ENCODE measurements at places on chromosomes 1 and 21.

GRCh38 chr1:33330361-33330890, 9.5 kb upstream of the A3GALT2 start:
- no peak for DNase-seq

DNA sequence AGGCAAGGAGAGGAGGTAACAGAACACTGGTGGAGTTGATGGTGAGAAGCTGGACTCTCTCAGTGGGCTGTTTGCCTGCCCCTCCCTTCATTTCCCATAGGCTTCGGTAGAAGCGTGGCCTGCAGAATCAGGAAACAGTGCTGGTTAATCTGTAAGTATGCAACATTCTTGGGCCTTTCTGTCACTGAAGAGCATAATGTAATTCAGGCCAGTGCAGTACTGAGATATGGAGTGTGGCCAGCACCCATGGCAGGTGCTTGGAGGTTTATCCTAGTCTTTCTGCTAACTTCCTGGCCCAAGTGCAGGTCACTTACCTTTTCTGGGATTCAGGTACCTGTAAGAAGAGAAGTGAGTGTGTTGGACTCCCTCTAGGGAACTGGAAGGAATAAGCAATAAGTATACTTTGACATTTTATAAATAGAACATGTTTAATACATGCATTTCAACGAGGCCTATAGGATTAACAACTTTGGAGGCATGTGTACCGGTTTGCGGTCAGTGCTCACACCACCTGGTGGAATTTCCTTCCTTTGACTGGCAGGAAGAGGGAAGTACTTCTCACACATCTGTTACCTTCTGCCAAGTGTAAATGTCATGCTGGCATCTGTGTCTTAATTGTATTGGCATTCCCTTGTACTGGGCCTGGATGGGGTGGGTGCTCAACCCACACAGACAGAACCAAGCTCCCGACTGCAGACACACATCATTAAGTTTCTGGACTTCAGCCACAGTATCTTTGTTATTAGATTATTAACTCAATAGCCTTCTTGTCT, 105.5 kb downstream of the KIF26B start:
- no peak for DNase-seq

DNA sequence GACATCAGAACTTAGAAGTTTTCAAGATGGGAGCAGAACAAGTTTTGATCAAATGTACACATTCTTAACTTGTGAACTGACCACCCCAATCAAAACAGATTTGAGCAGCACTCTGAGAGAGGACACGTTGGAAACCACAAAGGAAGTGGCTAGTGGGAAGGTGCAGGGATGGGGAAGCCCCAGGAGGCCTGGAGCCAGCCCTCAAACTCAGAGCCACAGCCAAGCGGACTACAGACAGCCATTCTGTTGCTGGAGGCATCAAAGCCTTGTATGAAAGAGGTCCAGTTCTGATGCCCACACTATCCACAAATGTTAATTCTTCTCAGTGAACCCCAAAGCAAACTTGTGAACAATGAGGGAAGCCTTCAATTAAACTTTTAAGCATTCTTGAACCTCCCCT, 143.6 kb upstream of the RAB4A start:
- no peak for DNase-seq

- DNase-seq: no peak
Measured at GRCh38 chr1:6037338-6037762, 8.3 kb upstream of the KCNAB2 start.

GRCh38 chr1:244112041-244112440, 61.0 kb downstream of the ZBTB18 start:
- no peak for DNase-seq

DNA sequence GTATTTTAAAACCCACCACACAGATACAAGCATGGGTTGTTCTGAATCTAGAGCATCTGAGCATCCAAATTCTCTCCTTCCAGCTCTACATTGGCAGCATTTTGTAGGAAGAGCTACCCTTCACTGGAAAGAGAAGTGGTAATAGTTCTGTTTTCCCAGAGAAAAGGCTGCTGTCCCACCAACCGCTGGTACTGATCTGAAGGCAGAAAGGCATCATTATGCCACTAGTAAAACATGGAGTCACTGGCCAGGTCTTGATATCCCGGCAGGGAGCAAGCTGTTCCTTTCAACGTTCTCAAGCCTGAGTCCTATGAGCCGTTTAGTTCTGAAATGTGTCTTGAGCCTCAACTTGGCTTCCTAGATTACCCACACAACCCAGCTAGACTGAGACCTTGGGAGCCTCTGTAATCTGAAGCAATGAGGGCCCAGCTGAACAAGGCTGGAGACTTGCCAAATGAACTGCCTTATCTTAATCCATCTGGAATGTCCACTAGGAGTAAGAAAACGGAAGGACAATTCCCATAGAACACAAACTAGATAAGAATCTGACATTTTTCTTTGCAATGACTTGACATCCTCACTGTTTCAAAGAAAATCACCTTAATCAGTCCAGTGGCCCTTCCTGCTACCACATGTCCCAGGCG, 116.8 kb downstream of the KCNH1 start:
- DNase-seq: no peak

DNA sequence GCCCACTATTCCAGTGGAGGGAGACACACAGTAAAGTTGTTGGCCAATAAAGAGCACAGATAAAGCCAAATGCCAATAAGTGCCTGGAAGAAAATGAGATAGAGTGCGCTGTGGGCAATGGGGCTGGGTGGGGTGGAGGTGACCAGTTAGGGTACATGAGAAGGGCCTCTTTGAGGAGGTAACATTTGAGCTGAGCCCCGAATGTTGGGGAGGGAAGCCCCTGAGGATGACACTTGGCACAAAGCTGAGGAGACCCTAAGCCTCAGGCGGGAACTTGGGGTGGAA, 979 bp downstream of the S100A9 start:
- DNase-seq: no peak
